DMS53 (cell line): ENCODE measurements at places on chromosomes 6 and 20.

GRCh38 chr6:168915855-168916254, 337.8 kb downstream of the THBS2 start:
- peak; percentile 20 for DNase-seq

DNA sequence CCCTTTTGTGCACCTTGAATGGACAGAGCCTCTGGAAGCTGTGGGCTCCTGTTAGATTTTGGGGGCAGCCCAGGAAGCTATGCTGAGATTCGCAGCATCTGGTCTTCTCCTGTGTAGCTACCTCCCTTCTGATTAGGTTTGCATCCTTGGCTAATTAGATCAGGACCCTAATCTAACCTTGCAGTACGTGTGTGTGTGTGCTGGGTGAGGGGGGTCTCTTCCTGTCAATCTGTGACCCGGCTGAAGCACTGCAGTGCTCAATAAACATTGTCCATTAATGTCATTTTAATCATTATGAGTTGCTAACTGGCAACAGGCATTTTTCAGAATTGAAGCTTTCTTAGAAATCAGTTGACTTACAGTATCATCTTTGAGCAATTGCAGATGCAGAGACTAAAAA, 229.1 kb upstream of the STXBP5 start:
- no peak for DNase-seq

GRCh38 chr20:55375920-55376319, 629.4 kb downstream of the CBLN4 start:
- DNase-seq: peak; percentile 27

DNA sequence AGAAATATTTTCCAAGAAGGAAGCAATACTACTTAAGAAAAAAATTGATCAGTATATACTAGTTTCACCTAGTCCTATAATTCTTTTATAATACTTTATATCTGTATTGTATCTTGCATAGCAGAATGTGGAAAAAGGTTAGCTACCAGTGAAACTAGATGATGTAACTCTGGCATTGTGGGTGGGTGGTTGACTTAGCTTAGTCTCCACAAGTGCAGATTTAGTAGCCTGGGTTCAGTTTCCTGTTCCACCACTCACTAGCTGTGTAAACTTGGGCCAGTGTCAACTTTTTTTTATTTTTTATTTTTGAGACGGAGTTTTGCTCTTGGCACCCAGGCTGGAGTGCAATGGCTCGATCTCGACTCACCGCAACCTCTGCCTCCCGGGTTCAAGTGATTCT, 2.0 kb downstream of the MUC21 start:
- peak; percentile 17 for DNase-seq

- no peak for DNase-seq
These were observed 138.0 kb downstream of the THBS2 start for GRCh38 chr6:169115632-169116031.

DNA sequence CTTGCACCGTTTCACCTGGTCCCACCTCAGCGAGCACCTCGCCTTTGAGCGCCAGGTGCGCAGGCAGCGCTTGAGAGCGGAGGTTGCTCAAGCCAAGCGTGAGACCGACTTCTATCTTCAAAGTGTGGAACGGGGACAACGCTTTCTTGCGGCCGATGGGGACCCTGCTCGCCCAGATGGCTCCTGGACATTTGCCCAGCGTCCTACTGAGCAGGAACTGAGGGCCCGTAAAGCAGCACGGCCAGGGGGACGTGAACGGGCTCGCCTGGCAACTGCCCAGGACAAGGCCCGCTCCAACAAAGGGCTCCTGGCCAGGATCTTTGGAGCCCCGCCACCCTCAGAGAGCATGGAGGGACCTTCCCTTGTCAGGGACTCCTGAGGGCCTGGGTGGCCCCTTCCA, 1.5 kb downstream of the ABT1 start:
- DNase-seq: no peak

- DNase-seq: no peak
These were observed 27.8 kb upstream of the SRC start for GRCh38 chr20:37317994-37318640.

GRCh38 chr6:109854541-109855308, 123.4 kb upstream of the GPR6 start:
- no peak for DNase-seq

GRCh38 chr6:103680116-103680515, 1179.6 kb downstream of the HACE1 start:
- DNase-seq: no peak

- DNase-seq: peak; percentile 90
These were observed 417 bp upstream of the PXDC1 start for GRCh38 chr6:3751730-3752530.

GRCh38 chr6:20574355-20574754, 40.1 kb downstream of the CDKAL1 start:
- DNase-seq: no peak

DNA sequence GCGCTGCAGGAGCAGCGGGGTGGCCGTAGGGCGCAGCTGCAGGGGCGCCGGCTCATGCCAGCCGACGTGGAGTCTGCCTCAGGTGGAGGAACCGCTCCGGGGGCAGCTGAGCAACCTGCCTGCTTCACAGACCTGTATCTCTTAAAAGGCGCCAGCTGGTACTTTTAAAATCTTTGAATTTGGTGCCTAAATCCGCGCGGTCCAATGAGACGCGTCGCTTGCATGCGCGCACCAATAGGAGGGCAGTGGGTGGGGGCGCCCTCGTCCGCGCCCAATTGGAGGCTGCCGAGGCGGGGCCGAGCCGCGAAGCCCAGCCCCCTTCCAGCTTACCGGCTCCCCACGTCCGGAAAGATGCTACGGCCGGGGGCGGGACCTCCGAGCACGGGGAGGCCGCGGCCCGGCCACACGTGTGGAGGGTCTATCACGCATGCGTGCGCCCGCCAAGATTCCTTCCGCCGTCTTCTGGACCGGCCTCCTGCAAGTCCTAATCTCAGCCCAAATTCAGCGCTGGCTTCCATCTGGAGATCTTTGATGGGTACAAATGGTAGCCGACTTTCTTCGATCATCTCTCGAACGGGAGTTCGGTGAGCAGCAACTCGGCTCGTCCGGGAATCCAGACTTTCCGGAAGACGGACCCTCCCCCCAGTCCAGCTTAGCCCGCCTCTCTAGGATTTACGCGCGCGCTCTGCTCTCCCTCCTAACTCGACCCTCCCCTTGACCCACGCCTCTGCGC, at the start of gene FBXO5:
Gene FBXO5 (minus strand): TSS at position 138 of the 733 bp plus-strand sequence. CDS start 82 bp downstream, at position 56.
- DNase-seq: peak; percentile 97

DNA sequence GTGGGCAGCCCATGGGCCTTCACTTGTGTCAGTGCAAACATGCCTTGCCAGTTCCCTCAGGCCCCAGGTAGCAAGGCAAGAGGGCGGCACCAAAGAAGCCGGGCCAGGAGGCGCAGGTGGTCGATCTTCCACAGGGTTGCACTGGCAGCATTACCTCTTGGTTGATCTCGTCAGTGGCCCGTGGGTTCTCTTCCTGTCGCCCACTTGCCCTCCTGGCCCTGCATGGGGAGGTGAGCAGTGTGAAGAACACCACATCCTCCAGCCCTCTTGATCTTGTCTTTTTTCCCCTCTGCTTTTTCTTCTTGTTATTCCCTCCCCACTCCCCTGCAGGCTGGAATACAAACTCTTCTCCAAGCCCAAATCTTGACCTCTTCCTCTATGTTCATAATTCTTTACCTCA, 3.0 kb upstream of the CST11 start:
- DNase-seq: no peak

- DNase-seq: peak; percentile 70
These were observed 484.0 kb upstream of the CITED2 start for GRCh38 chr6:139858429-139858828.
